ENCODE measurements at places on chromosomes 1 and 21.

GRCh38 chr1:19262744-19263143 lies 11.1 kb downstream of the MRTO4 start:
- DNase-seq: no peak

GRCh38 chr1:204348722-204349121 lies 11.0 kb downstream of the PLEKHA6 start:
- no peak for DNase-seq

- no peak for DNase-seq
These were observed 62.5 kb downstream of the TMCO4 start for GRCh38 chr1:19737104-19737825.

GRCh38 chr1:234478481-234479309 lies at the start of gene TARBP1:
TARBP1 (minus strand) TSS chr1:234479179; CDS start chr1:234479103, 76 bp downstream.
- peak; percentile 80 for DNase-seq

DNA sequence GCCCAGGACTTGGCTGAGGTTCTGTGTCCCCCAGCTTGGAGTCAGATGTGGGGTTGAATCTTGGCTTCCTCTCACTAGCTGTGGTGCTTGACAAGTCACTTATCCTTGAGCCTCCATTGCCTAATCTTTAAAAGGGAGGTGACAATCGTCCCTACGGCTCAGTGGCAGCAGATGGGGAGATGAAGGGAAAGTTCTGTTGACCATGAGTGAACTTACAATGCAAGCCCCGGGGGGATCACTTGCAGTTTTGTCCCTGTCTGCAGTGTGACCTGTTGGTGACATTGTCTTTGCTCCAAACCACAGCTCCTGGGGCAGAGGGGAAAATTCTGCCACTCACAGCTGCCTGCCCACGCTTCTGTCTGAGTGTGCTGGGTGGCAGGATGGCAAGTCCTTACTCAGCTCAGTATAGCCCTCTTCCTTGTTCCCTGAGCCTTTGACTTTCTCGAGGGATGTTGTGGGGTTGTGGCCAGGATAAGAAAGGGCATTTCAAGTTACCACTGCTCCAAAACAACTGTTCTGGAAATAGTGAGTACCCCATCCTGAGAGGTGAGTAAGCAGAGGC lies 1.7 kb downstream of the PCSK9 start:
- no peak for DNase-seq

GRCh38 chr1:84776639-84777038 lies 86.4 kb upstream of the SSX2IP start:
- DNase-seq: no peak

GRCh38 chr1:229641306-229641705 lies 15.3 kb downstream of the URB2 start:
- DNase-seq: no peak

- DNase-seq: no peak
These were observed 116.6 kb upstream of the SYT6 start for GRCh38 chr1:114270282-114270681.

- no peak for DNase-seq
These were observed 121.0 kb downstream of the TMEM53 start for GRCh38 chr1:44553127-44553758.

- no peak for DNase-seq
These were observed 45.4 kb downstream of the KCND3 start for GRCh38 chr1:111943846-111944749.

DNA sequence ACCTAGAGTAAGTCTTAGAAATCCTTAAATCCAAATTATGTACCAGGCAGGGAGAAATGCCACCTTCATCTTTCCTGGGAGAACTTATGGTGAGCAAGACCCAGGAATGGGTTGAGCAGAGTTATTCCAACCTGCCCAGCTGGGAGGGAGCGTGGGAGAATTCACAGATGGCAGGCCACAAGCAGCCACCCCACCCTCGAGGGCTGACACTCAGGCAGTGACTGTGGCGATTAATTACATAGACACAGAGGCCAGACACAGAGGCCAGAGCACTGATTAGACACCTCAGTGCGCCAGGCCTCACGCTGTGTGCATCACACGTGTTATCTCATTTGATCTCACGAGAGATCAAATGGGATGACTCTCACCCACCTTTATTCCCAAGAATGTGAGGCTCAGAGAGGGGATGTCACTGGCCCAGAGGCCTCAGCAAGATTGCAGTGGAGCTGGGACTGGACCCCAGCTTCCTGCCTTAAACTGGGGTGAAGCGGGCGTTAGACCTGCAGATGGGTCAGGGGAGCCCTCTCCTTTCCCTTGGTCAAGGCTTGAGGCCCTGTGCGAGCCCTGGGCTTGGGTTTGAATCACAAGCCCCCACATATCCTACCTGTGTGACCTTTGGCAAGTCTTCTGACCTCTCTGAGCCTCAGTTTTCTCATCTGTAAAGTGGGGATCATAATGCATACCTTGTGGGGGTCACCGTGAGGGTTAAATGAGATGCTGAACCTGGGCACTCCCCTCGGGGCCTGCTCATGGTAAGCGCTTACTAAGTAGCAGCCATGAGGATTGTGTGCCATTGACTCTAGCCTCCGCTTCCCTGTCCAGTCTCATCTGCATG lies 28.8 kb upstream of the PADI4 start:
- no peak for DNase-seq

DNA sequence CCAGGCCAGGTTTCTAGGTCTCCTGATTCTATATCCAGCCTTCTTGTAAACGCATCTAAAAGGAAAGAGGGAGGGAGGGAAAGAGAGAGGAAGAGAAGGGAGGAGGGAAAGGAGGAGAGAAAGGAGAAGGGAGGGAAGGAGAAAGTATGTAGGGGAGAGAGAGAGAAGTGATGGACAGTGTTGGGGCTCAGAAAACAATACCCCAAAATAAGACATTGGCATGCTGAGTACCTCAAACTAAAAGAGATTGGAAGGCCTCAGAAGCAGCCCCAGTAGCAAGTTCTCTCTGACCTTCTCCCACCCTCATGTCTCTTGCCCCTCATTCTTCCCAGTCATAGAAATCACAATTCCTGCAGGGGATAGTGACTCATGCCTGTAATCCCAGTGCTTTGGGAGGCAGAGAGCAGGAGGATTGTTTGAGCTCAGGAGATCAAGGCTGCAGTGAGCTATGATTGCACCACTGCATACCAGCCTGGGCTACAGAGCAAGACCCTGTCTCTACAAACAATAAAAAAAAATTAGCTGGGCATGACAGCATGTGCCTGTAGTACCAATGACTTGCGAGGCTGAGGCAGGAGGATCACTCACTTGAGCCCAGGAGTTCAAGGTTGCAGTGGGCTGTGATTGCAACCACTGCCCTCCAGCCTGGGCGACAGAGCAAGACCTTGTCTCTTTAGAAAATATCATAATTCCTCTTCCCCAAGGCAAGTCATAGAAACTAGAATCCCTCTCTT lies 51.2 kb downstream of the DNTTIP2 start:
- no peak for DNase-seq

DNA sequence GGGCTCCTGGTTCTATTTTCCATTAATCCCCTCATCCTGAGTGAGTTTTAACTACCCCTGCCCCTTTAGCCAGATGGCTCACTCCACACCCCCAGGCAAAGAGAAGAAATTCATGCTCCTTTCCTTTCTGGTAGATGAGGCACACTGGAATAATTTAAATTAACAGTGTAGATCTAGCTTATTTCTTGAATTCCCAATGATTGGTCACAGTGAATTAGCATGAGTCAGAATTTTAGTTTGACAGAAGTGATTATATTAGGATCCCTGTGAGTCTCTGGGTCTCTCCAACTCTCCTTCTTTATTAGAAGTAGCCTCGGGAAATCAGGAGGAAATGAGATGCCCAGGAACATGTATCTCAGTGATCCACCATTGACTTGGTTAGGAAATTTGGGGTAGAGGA lies 103.1 kb upstream of the KAZN start:
- no peak for DNase-seq

GRCh38 chr1:70528590-70529333 lies 117.7 kb downstream of the CTH start:
- peak; percentile 2 for DNase-seq

GRCh38 chr1:33633019-33633801 lies 160.8 kb downstream of the ZSCAN20 start:
- peak; percentile 81 for DNase-seq

GRCh38 chr1:206895837-206896242 lies 1.4 kb upstream of the IL24 start:
- DNase-seq: no peak

DNA sequence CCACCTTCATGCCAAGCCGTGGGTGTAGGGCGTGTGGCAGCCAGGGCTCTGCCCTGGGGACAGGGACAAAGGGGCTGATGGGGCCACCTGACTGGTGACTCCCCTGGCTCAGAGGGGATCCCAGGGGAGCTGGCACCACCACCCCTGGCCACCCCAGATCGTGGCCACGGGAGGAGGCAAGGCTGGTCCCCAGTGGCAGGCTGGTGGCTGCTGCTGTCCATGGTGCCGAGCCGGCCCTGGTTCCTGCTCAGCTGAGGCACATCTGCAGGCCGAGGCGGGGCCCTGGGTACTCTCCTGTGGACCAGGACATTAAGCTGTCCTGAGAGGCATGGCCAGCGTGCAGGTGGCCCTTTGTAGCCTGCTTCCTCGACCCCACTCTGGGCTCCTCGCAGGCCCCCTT lies 6.5 kb downstream of the PLCH2 start:
- DNase-seq: no peak

- DNase-seq: no peak
These were observed 748.6 kb upstream of the ADGRL2 start for GRCh38 chr1:81052162-81052561.

All from SHP77 (cell line).